ENCODE measurements at places on chromosomes 12 and 14.
A peak's percentile ranks its signal among the peaks of the same experiment; 100 is the strongest.

DNA sequence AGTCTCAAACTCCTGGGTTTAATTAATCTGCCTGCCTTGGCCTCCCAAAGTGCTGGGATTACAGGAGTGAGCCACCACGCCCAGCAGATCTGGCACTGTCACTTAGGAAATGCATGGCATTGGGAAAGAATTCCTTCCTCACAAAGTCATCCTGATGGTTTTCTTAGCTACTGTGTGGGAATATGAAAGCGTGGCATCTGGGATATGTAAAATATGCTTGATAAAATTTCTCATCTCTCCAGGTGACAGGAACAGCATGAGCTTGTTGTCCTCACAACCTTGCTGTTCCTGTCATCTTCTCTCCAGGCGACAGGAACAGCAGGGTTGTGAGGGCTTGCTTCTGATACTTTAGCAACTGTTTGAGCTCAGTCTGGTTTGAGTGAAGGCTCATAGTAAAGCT is 16.1 kb upstream of the AICDA start:
- DNase-seq: no peak

- no peak for DNase-seq
These were observed 3.3 kb upstream of the CRIP2 start for GRCh38 chr14:105471297-105471821.

DNA sequence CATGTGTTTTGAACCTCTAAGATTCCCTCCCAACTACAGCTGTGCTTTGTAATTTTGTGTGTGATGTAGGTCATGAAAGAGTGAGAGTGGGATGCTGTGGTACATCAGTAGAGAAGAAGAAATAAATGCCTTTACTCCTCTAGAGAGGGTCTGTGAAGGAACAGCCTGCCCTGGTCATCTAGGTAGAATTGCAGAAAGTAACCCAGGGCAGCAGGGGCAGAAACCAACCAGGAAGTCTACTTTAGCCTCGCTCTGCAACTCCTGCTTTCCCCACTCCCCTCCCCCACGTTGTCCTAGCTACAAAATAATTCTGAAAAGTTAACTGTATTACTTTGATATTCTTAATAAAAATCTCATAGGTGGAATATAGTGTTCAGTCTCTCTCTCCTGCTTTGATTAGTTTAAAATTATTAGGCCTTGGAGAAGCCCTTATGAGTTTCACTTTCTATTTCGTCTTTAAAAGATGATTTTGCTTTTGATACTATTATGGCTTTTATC is 7.5 kb downstream of the TBK1 start:
- DNase-seq: peak; percentile 26

GRCh38 chr14:36717363-36717762 is 55.7 kb downstream of the PAX9 start:
- DNase-seq: no peak

GRCh38 chr14:68958553-68958952 is 20.5 kb downstream of the ACTN1 start:
- no peak for DNase-seq

DNA sequence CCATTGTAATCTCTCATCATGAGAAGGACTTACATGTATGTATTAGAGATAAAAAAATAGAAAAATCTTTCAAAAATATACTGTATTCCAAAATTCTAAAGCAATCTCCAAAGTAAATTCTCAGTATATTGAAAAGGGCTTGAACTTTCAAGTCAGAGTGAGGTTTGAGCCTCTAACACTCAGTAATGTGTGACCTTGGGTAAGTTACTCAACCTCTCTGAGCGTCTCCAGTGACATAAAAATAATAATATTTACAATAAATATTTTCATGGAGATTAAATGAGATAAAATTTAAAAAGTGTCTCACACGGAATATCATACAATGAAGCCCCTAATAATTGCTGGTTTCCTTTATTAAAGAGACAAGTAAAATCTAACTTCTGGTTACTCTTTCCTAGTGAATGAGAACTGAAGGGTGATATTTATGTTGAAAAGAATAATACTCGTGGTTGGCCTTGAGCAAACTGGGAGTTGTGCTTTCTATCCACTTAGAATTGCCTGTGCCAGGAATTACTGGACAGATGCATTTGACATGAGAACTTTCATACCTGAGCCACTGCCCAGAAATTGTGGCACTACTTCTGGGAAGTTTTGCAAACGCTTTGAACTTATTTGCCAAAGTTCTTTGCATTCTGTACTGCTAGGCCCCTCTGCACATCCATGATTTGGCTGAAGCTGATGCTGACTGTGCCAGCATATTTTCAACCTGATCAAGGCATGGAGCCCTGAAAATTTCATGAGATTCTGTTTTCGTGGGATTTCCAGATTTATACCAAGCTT is 933.7 kb downstream of the GALC start:
- DNase-seq: no peak

DNA sequence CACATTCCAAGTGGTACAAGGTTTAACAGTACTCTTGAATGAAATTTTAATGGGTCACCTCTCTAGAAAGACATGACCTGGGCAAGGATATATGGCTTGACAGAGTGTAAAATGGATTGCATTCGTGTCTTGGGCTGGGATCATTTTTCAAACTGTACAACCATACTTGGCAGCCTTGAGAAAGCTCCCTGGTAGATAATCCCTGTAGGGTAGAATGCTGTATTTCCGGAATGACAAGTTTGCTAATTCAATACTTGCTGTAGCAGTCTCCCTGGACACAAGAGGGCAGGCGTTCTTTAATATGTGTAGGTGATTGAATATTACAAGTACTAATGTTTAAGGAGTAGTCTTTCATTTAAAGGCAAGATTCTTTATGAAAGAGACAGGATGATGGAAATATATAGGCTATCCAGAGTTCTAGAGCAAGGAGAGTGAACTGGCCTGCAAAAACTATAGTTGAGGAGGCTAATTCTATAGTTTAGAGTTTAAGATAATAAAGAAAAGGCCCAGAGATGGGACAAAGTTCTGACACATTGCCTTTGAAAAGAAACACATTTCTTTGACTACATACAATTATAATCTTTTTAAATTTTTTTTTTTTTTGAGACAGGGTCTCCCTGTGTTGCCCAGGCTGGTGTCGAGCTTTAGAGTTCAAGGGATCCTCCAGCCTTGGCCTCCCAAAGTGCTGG is 53.4 kb downstream of the PLBD1 start:
- DNase-seq: peak; percentile 16

- no peak for DNase-seq
These were observed 28.0 kb downstream of the ITGA7 start for GRCh38 chr12:55679691-55680090.

DNA sequence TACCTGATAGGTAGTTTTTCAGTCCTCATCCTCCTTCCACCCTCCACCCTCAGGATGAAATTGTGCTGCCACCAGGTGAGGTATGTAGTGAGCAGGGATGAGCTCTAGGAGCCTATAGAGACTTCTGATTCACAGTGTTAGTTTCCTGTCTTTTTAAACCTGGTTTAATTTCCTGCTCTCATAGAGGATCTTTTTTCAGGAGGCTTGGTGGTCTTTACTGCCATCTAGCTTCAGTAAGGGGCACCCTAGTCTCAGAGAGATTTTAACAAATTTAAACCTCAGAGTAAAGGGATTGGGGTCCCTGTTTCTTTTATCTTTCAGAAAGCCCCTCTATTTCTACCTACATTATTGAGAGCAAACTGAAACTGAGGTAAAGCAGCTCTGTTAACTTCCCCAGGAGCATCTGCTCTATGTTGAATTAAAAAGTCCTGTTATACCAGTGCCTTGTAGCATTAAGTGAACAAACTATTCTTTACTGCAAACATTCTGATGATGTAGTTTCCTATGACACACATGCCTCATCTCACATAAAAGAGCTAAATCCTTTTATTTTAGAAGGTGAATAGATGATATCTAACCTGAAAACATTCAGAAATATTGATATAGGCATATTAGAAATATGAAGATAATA is 172.2 kb upstream of the DDHD1 start:
- DNase-seq: no peak

DNA sequence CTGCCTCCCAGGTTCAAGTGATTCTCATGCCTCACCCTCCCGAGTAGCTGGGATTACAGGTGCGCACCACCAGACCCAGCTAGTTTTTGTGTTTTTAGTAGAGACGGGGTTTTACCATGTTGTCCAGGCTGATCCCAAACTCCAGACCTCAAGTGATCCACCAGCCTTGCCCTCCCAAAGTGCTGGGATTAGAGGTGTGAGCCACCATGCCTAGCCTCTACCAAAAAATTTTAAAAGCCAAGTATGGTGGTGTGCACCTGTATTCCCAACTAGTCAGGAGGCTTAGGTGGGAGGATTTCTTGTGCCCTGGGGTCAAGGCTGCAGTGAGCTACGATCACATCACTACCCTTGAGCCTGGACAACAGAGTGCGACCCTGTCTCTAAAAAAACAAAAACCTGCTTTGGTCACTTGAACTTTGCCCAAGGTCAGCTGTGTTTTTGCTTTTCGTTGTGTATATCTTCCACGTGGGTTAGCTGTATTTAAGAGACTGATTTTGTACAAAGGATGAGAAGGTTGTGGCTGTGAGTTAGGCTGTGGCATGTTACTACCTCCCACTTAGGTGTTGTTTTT is 12.7 kb downstream of the C12orf76 start:
- DNase-seq: no peak

GRCh38 chr14:71140157-71140556 is 232.9 kb downstream of the PCNX1 start:
- DNase-seq: no peak

DNA sequence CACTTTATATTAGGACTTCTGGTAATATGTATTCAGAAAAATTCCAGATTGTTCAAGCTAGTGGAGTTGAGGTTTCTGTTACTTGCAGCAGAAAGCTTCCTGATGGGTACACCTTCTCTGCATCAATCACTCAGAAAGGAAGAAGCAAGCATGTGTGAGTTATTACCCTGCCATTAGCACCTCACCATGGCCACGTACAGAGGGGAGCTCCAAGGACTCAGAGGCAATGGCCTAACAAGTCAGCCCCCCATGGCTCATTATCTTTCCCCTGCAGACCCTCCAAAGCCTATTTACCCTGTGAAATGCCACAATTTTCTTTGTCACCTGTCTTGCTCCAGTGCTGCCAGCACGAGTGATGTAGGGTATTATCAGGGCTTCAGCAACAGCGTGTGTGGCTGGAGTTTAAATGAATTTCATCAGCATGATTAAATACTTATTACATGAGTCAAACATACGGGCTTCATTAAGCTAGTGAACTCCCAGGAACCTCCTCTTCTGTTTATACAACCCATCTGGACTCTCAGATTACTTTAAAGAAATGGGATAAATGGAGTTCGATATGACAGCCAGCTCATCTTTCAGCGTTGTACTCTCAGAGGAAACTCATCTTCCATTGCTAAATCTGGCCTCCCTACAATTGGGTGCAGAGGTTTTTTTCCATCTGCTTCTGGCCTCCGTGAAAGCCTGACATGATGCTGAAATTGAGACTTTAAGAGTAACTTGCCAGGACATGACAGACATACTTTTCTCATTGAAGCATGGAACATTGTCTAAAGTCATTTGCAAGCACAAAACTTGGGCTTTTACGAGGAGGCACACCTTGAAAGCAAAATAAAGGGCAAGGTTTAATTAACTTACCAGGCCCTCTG is 135.9 kb downstream of the TMEM30B start:
- peak; percentile 77 for DNase-seq

GRCh38 chr14:59871166-59871495 is 555 bp upstream of the RTN1 start:
- DNase-seq: no peak

DNA sequence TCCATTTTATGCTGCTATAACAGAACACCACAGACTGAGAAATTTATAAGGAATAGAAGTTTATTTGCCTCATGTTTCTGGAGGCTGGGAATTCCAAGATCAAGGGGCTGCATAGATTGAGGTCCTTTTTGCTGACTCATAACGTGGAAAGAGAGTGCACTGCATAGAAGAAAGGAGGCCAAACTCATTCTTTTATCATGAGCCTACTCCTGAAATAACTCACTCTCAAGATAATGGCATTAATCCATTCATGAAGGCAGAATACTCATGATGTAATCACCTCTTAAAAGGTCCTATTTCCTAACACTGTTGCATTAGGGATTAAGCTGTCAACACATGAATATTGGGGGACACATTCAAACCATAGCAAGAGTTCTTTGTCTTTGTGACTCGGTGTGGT is 60.0 kb upstream of the FBXO33 start:
- peak; percentile 84 for DNase-seq

DNA sequence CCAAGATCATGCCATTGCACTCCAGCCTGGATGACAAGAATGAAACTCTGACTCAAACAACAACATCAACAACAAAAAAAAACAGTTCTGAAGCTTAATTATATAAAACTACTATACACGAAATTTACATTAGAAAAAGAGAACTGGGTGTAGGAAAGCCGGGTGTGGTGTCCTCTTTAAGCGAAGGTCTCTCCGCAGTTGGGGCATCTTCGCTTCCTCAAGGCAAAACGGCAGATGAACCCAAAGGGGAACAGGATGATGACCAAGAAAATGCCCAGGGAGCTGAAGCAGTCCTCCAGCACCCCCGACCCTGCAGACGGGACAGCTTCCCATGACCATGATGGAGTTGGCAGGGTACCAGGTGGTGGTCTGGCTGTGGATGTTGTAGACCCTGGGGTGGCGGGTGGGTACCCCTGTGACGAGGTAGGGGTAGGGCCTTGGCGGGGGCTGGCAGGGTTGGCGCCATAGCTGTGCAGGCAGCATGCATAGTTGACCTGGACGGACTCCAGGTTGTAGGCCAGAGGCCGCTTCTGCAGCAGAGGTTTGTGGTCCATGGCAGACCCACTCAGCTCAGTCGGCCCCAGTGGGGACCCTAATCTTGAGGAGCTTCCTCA is 18.2 kb upstream of the BCAT1 start:
- DNase-seq: no peak

DNA sequence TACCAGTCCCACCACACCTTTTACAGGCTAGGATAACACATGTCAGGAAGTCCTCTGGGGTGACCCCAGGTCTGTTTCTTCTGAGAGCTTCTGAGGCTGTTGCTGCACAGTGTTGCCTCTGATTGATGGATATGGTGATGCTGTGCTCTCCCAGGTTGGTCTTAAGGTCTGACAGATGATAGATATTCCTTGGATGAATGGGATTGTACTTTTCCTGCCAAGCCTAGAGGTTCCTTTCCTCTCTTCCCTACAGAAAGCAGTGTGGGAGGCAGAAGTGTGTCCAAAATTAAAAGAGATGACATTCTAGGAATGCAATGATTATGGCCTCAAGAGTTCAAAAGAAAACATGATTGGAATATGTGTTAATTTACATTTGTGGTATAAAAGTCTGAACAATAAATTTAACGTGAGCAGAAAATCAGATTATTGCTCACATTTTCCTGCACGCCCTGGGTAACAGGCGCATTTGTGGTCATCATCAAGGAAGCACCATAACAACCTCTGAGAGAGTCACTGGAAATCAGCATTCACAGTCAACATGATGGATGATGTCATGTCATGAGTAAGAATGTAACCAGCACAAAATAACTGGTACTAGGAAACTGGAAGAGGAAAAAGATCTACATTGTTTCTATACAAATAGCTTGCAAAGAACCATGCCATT is 73.7 kb downstream of the BBS10 start:
- no peak for DNase-seq
